ENCODE measurements at places on chromosomes 12 and 14.

DNA sequence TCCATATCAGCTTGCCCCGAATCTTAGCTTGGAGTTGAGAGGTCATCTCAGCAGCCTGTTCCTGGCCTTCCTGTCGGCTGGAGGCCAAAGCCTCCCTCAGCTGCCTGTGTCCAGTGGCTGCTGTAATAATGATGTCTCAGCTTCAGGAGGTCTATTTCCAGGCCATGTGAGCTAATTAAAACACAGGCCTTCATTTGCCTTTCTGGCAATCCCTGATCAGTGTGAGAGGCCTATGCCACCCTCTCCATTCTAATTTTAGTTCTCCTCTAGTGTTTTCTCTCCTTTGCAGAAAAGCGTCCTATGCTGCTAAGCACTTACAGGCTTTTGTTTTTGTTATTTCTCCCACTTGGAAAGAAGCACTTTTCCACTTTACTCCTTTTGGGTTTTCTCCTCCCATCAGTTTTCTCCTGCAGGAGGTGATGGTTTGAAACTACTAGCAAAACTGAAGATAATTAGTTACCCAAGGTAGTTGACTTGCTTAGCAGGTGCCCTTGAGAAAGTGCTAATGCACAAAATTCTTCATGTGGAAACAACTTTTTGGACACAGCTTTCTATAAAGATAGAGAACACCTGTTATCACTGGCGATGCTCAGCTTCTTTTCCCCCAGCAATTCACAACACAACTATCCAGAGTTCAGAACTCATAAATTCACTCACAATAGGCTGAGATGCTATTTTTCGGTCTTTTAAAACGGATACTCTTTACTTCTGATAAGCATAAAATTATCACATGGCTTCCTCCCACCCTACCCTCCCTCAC lies 255.3 kb upstream of the GARIN6 start:
- DNase-seq, result no peak

DNA sequence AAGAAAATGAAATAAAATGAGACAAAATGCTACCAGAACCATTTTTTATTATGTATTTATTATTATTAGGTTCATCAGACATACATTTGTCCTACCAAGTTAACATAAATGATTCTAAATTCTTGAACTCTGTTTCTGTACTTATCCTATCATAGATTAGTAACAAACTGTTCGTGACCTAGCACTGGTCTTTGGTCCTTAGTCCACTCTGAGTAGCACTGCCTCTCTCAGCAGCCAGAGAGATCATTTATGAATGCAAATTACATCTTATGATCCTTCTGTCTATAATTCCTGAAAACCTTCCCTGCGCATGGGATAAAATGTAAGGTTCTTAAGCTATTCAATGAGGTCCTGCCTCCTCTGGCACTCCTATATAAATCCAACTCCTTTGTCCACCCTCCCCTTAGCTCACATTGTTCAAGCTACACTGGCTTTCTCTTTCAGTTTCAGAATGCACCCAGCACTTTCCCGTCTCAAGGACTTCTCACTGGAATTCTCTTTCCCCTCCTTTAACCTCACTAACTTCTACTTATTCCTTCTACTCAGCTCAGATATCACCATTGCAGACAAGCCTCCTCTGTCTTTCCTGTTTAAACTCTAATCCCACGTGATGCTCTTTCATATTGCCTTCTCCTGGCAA lies 17.1 kb downstream of the PDZRN4 start:
- no peak for DNase-seq

GRCh38 chr14:78519863-78520262 lies 349.7 kb downstream of the NRXN3 start:
- DNase-seq, result no peak

- DNase-seq, result no peak
These were observed 16.0 kb downstream of the C14orf132 start for GRCh38 chr14:96055065-96055752.

DNA sequence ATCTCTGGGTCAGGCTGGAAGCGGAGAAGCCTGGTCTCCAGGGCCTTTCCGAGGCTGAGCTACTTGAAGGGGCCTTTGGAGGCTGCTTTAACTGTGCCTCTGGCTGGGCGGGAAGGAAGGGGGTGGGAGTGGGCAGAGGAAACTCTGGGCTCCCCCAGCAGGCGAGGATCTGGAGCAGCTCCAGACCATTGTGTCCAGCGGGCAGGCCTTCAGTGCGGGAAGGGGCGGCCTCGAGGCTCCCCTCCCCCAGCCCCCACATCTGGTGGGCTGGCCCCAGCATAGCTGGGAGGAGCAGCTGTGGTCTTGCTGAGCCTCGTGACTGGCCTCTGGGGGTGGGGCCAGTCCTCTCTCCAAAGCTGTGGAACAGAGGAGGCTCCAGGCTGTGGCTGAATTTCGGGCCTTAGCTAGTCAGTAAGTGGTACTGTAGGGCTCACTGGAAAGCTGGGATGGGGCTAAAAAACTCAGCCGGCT lies 3.4 kb downstream of the TAMALIN start:
- no peak for DNase-seq

All from stimulated activated CD8-positive, alpha-beta memory T cell treated with anti-CD3 and anti-CD28 coated beads, Interleukin-4, amount 100 ng/mL, for 1 hour (primary cell).